ENCODE measurements at places on chromosomes 12 and 14. TPM values are rescaled to one million over a fixed set of nuclear protein-coding genes. Genes with fewer than 3 reads are reported as not detected.

GRCh38 chr12:10142976-10143589, 13.1 kb upstream of the CLEC7A start:
- H3K4me3 ChIP-seq: no peak overlapping the region
- no peaks in the 10 kb centered on the region for H3K27me3 ChIP-seq
- no peaks in the 10 kb centered on the region for H3K36me3 ChIP-seq
- DNase-seq: no peak
- peaks cover 5% of the 10 kb centered on the region for H3K4me1 ChIP-seq
- H3K27ac ChIP-seq: peak overlapping the region; percentile 38

DNA sequence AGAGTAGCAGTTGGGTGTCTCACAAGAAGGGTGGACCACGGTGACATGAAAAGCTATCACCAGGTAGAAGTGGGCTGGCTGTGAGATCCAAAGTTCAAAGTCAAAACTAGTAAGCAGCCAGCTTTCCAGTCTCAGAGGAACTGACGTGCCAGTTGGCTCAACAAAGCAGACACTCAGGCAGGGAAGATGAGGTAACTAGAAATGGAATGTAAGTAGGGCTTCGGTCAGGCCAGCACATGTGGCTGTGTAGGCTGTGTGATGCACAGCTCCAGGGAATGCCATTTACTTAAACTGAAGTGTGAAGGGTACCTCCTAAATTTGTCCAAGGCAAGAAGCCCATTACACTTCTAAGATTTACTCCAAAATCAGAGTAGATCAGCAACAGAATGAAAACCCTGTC, 43.6 kb downstream of the PTPRR start:
- H3K36me3 ChIP-seq: no peaks in the 10 kb centered on the region
- no peaks in the 10 kb centered on the region for H3K4me1 ChIP-seq
- H3K27me3 ChIP-seq: no peaks in the 10 kb centered on the region
- no peak overlapping the region for H3K4me3 ChIP-seq
- no peak overlapping the region for H3K27ac ChIP-seq

GRCh38 chr12:9796971-9797370, 30.3 kb upstream of the KLRF1 start:
- peaks cover 1% of the 10 kb centered on the region for H3K36me3 ChIP-seq
- DNase-seq: no peak
- no peaks in the 10 kb centered on the region for H3K27me3 ChIP-seq
- peak overlapping the region; percentile 72 for H3K4me3 ChIP-seq
- H3K27ac ChIP-seq: peak overlapping the region; percentile 94
- H3K4me1 ChIP-seq: peaks cover 63% of the 10 kb centered on the region

Gene FOXN4
- not detected for total RNA-seq

DNA sequence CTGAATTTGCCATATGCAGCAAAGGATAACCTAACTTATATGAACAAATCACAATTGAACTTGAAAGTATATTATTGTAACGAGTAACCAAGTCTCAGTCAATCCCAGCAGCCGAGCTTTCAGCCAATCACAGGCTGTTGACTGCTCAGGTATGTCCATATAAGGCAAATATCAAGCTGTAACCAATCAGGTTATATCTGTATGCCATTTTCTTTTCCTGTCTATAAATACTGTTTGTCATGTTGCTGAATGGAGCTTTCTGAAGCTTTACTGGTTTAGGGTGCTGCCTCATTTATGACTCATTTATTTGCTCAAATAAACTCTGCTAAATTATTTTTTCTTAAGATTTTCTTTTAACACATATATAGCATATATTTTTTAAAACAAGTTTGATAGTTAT, 1059.5 kb downstream of the GALC start:
- no peak overlapping the region for H3K27ac ChIP-seq
- no peaks in the 10 kb centered on the region for H3K27me3 ChIP-seq

DNA sequence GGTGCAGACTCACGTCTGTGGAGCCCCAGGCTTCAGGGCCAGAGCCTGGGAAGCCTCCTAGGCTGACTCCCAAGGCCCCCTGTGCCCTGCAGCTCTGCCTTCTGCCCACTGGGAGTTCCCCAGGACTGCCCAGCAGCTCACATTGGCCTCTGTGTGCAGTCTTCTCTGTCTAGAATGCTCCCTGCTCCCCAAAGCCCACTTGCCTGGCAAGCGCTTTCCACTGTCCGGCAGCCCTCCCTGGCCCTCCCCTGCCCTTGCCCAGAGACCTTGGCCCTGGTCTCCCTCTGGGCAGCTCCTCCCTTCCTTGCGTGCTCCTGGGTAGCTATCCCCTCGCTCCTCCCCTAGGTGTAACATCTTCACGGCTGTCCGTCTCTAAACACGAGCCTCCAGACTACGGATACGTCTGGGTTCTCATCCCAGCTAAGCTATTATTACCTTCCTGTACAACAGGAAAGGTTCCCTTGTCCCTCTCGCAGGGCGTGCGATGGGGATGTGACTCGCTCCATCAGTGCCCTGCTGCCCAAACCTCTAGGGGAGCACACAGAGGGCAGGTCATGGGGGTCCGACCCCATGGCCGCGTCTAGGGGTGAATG, 325.5 kb upstream of the RTL1 start:
- no peaks in the 10 kb centered on the region for H3K27me3 ChIP-seq
- H3K4me3 ChIP-seq: no peak overlapping the region
- no peak overlapping the region for H3K27ac ChIP-seq
- H3K36me3 ChIP-seq: no peaks in the 10 kb centered on the region
- no peak for DNase-seq

Gene TCL1B
- total RNA-seq: not detected

DNA sequence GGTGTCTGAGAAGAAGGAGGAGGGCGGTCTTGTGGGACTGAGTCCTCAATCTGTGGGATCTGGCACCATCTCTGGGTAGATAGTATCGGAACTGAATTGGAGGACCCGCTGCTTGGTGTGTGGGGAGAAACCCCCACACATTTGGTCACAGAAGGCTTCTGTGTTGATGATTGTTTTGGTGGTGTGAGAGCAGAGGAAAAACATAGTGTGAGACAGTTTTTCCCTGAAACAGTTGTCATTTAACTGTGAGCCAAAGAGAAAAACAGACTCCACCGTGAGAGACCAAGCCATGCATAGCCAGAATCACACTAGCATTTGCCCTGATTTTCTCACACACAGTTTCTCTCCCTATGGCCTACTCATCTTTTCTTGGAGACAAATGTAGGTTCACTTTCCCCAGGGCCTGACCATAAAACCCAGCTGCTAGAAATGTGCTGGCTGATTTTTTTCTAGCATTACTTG, 91.4 kb upstream of the FLRT2 start:
- no peak for DNase-seq
- no peaks in the 10 kb centered on the region for H3K27me3 ChIP-seq
- no peaks in the 10 kb centered on the region for H3K4me1 ChIP-seq
